ENCODE measurements at places on chromosomes 13 and 19. TPM values are rescaled to one million over a fixed set of nuclear protein-coding genes. Genes with fewer than 3 reads are reported as not detected.

- DNase-seq = no peak
Measured at GRCh38 chr19:47740866-47741519, 4.4 kb upstream of the NOP53 start.

DNA sequence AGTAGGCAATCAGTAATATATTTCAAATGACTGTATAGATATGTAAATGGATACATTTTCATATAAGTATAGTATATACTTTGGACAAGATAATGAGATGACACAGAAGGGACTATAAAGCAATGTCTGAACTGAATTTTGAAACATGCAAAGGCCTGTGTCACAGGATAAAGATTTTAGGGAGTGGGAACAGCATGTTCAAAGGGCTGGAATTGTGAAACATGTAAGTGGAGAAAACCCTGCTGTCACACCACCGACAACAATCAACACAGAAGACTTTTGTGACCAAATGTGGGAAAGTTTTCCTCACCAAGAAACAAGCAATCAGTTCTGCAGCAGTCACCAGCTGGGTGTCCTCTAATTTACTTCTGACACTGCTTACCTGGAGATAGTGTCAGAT, 42.9 kb downstream of the LPAR6 start:
- DNase-seq = no peak

CARM1 gene
- 66.7 TPM for total RNA-seq

GRCh38 chr19:6039566-6040225, 61.8 kb upstream of the RANBP3 start:
- DNase-seq = peak; percentile 82

DNA sequence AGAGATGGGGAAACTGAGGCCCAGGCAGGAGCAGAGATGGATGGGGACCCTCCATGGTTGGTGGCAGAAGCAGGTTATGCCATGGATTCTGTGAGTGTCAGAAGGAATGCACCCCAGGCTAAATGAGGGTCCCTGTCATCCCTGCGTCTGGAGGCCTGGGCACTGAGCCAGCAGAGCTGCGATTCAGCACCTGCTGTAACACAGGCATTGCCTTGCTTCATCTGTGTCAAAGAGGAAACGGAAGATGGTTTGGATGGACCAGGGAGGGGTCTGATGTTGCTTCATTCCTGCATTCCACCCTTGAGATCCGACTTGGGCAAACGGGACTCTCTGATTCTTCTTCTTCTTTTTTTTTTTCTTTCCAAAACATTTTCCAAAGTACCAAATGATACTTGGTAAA, 1.2 kb downstream of the C5AR1 start:
- no peak for DNase-seq

DNA sequence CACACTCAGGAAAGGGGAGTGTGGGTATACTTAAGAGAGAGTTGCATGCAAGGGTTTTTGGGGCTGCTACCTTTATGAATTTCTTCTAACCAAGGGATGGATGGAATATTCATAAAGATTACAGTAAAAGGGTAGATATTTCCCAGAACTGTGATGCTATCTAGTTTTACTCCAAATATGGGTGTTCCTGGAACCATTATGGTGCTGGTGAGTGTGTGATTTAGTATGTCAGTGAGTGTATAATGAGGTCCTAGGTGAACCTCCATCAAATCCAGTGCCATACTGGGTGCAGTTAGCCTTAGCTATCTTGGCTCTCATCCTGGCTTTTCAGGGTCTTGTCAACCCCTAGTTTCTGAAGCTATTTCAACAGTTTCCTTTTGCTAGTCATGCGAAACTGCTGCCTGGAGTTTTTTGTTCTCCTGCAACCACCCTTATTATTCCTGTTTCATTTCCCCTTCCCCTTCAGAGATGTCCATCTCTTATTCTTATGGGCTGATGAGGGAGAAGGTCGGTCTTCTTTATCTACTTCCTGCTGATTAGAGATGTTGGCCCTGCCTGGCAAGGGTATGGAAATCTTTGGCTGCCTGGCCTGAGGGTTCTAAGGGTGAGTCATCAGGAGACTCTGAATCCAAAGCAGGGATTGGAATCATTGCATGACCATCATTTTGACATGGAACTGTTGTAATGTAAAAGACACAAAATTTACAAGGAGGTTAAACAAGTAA, 202.3 kb downstream of the NBEA start:
- DNase-seq = no peak

C19orf85 gene
- total RNA-seq = not detected

KLK13 gene
- total RNA-seq = not detected

DNA sequence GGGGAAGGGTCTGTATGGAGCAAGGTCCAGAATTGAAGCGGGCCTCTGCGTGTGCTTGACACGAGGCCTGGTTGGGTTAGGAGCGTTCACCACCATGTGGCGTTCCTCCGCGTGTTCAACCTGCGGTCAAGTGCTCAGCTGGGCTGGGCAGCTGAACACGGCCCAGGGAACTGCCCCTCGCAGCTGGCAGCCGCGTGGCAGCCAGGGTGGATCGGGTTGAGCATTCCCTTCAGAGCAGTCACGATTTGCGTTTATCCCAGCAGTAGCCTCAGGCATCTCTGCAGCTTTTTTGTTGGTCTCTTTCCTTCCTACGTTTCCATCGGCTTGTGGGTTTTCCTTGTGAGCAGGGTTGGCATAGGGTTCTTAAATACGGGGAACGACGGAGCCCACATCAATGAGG, 28.7 kb upstream of the F2RL3 start:
- DNase-seq = no peak

GRCh38 chr13:95279016-95279415, 22.2 kb downstream of the ABCC4 start:
- DNase-seq = no peak

All from osteocyte (in vitro differentiated cells).